ENCODE measurements at places on chromosomes 3 and 15.

DNA sequence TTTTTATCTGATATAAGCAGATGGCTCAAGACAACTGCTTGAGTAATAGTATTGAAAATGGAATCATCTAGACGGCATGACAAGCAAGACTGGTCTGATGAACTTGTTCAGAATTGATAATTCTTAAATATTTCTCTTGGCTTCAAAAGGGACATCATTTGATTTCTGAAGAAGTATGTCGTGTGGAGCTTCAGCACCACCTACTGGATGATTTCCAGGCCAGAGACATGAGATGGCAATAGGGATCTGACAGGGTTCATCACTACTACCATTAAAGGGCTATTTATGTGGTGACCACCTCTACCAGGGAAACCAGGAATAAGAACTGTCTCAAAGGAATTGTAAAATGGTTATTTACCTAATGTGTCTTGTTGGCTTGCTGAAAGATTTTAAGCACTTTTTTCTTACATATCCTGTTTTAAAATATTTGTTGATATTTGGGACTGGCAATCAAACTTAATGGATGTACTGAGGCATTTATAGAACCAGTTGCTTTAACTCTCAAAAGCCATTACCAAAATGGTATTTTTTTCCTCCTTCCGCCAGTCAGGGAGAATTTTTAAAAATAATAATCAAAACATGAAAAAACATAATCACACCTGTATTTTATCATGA is 99.5 kb upstream of the FAM98B start:
- no peak for ATAC-seq

- ATAC-seq: no peak
Measured at GRCh38 chr3:183287301-183287971, 34.4 kb downstream of the B3GNT5 start.

DNA sequence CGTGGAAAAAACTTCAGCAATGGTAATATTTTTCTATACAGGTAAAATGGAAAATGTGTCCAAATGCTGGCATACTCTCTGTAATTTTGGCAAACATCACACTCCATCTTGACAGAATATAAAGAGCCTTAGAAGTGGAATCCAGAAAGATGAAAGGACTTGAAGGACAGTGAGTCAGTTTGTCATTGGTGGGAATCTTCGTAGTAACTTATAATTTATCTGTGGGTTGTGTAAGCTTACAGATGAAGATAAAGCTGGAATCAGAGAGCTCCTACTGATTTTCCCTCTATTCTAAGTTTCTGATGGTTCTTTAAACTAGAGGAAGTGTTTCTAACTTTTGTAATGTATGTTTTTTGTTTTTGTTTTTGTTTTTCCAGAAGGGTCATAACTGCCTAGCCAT is 8.7 kb upstream of the PDZRN3 start:
- no peak for ATAC-seq

GRCh38 chr3:194738254-194739093 is 52.8 kb downstream of the FAM43A start:
- no peak for ATAC-seq

- ATAC-seq: no peak
Measured at GRCh38 chr3:11651900-11652299, 8.2 kb upstream of the VGLL4 start.

DNA sequence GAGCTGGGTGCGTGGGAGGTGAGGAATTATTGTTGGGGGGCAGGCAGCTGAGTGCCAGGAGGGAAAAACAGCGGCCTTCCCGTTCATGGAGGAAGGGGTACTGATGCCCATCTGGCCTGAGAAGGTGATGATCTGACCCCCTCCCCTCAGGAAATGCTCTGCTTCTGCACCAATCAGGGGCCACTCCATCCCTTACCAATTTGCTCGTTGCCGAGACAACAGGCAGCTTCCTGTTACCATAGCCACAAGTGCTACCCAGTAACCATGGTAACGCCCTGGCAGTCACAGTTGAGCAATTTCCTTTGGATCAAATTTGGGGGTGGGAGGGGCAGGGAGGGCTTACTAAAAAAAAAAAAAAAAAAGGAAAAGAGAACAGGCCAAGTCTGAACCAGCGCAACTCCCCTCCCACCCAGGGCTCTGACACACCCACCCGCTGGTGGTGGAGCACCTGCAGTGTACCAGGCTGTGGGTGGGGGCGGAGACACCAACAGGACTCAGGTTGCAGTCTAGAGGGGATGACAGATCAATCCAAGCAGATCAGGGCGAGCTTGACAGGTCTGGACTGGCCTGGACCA is 13.7 kb downstream of the CELF6 start:
- ATAC-seq: peak; percentile 56

GRCh38 chr3:140467104-140467577 is 210.7 kb upstream of the TRIM42 start:
- ATAC-seq: peak; percentile 55
